ENCODE measurements at places on chromosomes 3 and 15.

DNA sequence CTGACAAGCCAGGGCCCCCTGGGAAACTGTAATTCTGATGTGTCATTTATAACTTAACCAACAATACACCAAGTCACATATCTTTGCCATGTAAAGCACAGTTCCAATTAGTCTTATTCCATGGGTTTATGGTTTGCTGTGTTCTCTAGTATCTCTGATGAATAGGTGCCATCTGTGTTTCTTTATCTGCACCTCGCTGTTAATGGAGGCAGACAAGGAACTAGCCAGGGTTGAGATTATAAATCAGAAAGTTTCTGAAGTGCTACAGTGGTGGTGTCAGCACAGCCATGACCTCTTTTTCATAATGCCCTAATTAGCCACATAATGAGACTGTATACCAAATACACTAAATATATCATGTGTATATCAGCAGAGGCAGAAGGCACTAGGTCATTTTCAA, 866.4 kb downstream of the PLOD2 start:
- DNase-seq, result no peak

- DNase-seq, result no peak
Observed at GRCh38 chr3:63631670-63632069, 20.8 kb upstream of the SNTN start.

DNA sequence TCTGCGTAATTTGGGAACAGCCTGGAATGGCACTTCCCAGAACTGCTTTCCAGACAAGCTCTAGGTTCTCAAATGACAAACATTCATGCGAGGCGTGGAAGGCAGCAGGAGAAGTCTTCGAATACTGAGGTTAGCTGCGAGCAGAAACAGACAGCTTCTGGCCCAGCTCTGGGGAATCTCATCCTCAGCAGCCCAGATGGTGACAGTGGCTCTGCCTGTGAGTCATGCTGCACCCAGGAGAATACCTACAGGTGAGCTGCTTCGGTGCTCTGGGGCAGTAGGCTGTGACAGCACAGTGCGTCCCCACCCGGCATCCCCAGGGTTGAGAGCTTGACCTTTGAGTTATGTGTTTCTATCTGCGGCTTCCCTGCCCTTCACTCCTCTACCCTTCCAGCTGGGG, 258.6 kb downstream of the KLF13 start:
- DNase-seq, result no peak

- DNase-seq, result no peak
Observed at GRCh38 chr15:48696627-48697312, 51.3 kb upstream of the FBN1 start.

DNA sequence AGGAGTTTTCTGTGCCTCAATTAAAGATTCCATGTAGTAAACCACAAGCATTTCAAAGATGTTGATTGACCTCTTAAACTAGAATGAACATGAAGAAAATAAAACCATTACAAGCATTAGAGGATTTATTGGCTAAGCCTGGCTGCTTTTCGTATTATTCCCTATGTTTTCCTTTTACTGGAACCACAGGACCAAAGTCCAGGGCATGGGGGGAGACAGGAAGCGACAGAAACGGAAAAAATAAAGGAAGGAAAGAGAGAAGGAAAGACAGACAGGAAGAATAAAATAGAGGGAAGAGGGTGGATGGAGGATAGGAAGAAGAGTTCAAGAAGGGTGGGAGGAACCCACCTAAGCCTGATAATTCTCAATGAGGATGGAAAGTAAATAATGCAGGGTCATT, 169.9 kb downstream of the SHQ1 start:
- DNase-seq, result no peak

DNA sequence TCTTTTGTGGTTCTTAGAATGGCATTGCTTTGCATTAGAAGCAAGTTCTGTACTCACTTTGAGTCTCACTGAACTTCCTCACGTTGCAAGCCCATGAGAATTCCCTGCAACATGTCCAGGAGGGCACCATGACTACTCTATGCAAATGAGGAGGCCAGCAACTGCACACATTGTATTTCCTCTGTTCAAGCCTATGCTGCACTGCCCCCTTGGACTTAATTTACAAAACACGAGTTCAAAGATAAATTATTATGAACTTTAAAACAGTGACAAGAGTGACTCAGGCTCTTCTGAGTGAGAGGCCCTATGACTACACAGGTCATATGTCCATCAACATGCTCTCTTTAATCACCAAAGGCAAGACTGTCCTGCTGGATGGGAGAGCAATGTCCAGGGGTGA, 484.2 kb upstream of the ATP11B start:
- no peak for DNase-seq

DNA sequence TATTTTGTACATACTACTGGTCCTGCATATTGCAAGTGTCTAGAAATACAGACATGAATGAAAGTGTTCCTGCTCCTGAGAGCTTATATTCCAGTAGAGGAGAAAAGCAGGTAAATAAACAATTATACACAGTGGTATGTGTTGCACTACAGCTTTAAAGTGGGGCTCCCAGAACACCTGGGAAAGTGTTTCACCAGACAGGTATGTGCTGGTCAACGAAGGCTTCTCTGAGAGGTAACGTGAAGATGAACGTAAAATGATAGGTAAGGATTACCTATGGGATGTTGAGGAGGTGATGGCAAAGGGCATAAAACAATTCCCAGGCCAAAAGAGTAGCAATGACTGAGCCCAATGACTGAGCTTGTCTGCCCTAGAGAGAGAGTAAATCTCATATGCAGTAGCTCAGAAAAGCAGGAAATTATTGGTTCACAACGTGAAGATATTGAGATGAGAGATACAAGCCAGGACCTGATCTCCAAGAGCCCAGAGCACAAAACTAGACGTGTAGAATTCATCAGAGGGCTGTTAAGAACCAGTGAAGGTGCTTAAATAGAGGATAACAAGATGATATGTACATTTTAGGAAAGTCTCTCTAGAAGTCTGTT, 459.1 kb upstream of the BCHE start:
- no peak for DNase-seq

GRCh38 chr3:98021830-98022560, 13.1 kb downstream of the GABRR3 start:
- no peak for DNase-seq

DNA sequence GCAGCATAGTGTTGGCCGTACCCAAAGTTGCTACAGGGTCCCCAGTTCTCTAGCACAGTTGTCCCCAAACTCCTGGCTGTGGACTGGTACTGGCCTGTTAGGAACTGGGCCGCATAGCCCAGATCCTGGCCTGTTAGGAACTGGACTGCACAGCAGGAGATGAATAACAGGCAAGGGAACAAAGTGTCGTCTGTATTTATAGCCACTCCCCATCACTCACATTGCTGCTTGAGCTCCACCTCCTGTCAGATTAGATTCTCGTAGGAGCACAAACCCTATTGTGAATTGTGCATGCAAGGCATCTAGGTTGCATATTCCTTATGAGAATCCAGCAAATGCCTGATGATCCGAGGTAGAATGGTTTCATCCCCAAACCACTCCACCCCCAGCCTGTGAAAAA, 604.0 kb upstream of the LMCD1 start:
- no peak for DNase-seq

DNA sequence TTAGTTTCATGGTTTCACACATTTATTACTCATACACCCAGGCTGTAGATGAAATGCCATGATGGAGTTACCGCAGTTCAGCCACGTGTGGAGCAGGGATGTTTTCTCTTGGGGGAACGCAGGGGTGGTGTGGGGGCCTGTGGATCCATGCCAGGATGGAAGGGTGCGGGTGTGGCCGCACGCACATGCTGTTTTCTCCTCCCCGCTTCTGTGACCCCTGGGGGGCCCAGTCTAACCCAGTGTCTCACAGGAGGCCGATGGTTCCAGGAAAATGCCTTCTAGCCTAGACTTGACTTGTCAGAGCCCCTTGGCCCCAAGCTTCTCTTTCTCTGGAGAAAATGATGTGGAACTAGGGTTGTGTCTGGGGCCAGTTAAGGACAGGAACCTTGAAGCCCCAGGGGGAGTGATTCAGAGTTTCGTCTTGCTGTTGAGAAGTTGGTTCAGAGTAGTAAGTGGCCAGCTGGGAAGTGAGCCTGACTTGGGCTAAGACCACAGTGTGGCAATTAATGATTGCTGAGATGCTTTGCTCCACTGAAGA, 240.4 kb upstream of the BHLHE40 start:
- DNase-seq, result no peak

Measured in NCI-H187 (cell line).